ENCODE measurements at places on chromosomes 2 and 18.

- DNase-seq, result no peak
These were observed 21.7 kb downstream of the CDH19 start for GRCh38 chr18:66582211-66582610.

DNA sequence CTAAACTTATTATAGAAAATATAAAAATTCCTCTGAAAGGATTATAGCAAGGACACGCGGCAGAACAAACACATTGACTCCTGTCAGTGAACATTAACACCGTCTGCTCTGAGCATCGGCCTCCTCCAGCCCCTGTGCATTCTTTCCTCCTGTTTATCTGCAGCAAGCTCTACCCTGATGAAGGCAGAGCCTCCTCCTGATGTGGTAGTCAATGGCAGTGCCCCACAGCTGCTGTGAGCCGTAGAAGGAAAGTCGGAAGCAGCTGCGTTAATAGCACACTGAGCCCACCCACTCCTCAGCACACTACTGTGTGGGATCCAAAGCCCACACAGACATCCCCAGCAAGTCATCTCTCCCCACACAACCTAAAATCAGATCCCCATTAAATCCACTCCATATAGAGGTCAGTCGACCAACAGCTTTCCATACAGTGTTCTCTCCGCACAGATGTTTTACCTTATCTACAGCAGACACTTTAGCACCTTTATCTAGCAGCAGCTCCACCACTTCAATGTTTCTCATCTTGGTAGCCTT, 41.0 kb downstream of the KIDINS220 start:
- no peak for DNase-seq

DNA sequence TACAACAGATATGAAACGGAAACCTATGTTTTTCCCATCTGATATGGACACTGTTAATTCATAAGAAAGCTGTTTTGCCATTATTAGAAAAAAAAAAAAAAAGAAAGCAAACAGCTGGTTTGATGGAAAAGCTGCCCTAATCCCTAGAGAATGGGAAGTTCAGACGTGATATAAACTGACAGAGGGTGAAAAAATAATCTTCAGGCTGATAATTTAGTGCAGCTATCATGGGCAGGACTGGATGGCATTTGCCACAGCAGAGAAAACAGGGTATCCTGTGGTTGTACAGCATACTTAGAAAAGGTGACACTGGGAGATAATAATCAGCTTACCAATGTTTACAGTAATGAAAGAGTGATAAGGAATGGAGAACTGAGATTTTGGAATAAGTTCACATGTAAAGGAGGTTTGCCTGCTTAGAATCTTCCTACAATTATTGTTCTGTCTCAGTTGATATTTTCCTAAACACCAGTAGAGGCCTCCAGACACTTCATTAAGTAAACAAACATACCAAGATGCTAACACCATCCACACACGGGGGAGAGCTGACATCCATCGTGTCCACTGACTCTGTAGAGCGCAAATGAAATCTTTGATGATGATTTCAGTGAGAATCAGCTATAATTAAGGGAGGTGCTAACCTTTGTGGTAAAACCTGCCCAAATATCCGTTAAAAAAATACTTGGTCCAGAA, 211.6 kb upstream of the MMADHC start:
- DNase-seq, result no peak

DNA sequence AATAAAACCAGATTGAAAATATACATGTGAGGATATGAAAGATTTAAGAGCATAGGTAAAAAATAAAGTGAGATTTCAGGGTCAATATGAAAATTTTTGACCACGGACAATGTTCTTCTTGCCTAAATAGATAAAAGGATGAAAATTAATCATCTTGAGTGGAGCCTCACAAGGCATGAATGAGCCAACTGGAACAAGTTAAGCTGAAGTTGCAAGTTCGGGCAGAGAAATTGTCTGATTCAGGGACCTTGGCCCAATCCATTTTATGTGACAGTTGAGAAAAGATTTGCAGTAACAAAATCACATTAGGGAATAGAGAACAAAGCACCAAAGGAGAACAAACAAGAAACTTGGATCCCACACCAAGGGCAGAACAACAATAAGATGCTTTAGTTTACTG, 305.3 kb downstream of the TMX3 start:
- no peak for DNase-seq

GRCh38 chr18:10080372-10080771, 166.6 kb downstream of the VAPA start:
- DNase-seq, result no peak

GRCh38 chr2:101818531-101819451, 121.3 kb downstream of the MAP4K4 start:
- no peak for DNase-seq

- DNase-seq, result no peak
These were observed 268.7 kb upstream of the SETBP1 start for GRCh38 chr18:44411976-44412375.

DNA sequence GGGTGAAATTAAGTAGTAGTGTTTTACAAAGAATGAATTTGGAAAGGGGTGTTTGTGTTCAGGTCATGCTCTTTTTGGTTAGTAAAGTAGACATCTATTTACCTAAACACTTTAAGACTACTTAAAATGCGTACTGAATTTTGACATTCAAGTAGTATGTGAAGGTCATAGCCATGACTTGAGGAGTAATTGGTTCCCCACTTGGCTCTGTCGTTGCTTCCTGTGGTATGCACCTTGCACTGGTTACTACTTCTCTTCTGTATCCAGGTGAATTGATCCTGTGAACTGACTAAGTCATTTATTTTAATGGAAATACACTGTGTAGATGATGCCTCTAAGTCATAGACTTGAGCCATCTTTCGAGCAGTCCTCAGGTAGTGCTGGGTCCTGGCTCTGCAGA, 97.9 kb downstream of the ITGB1BP1 start:
- no peak for DNase-seq

- DNase-seq, result no peak
These were observed 39.3 kb downstream of the CENPO start for GRCh38 chr2:24832521-24832920.

GRCh38 chr2:32882816-32883810, 63.6 kb upstream of the LTBP1 start:
- DNase-seq, result no peak

DNA sequence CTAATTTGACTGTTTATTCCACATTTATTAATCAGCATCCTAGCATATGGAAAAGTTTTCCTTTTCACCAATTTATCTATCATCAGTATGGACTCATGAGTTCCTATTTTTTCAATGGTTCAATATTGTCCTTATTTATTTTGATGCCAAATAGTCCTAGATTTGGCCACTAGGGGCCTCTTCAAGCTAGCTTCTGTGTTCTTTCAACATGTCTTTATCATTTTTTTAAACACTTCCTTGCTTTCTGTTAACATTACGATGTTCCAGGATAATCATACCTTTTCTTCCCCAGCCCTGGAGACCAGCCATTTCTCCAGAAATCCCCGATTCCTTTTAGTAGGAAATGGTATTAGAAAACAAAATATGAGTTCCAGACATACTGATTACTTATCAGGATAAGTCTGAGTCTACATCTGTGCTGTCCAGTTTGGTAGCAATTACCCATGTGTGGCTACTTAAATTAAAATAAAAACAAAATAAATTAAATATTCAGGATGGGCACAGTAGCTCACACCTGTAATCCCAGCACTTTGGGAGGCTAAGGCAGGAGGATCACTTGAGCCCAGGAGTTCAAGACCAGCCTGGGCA, 70.6 kb downstream of the RPE start:
- DNase-seq, result no peak

GRCh38 chr2:216298719-216299495, 73.4 kb downstream of the MARCHF4 start:
- DNase-seq, result no peak

DNA sequence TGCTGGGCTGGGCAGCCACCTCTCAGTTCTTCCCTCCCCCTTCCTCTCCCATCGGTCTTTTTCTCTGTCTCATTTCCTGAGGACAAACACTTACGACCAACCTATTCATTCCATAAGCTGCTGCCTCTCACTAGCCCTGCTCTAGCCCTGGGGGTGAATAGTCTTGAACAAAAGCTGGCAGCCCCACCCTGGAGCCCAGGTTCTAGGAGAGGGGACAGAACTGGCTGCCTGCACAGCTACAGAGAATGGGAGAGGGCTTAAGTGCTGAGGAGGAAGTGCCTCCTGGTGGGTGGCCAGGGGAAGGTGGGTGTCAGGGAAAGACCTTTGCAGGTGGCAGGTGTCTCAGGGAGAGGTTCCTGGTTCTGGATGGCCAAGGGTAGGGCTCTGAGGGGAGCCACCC, 22.8 kb downstream of the ANO7 start:
- DNase-seq, result no peak

DNA sequence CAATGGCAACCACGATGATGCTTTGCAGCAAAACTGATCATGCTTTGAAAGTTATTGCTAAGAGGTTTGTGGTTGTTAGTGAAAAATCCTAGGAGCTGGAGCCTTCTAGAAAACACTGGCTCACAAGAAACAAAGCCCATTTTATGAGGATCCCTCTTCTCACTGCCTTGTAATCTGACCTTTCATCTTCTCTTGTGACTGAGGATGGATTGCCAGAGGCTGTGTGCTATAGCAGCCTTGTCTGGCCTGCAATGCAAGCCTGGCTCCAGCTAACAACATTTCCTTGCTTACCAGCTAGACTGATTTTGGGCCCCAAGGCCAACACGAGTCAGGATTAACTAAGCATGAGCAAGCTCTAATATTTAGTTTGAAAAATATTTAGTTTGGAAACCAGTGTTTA, 13.1 kb downstream of the PIEZO2 start:
- DNase-seq, result no peak

DNA sequence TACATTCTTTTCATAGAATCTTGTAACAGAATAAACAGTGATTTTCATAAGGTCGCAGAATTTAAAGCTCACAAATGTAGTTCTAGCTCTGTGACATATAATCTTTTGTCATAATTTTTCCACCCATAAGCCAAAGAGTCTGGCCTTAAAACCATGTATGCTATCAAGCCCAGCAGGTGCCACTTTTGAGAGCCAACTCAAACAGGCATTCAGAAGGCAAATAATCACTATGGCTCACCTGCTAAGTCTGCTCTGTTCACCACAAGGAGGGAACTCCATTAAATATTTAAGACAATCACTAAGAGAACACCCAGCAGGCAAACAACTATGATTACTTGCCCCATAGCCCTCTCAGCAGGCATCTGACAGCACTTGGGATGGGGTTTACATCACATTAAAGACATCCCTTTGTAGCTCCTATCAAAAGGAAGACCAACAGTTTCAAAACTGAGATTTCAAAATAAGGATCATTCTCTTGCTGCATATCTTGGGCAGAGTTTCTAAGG, 241.6 kb downstream of the PDE11A start:
- DNase-seq, result no peak

DNA sequence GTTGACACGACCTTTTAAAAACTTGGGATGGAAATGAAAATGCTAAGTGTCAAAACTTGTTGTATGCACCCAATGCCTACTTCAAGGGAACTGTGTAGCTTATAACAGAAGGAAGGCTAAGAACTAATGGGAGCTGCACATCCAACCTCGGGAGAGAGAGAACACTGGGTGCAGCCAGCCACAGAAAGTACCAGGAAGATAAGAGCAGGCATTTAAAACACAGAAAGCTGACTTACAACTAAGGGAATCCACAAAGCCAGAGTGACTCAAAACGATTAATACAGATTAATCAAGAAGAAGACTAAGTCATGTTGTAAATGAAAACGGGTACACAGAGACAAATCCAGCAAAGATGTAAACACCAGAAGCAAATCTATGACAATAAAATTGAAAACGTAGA, 113.4 kb downstream of the HDAC4 start:
- DNase-seq, result no peak

DNA sequence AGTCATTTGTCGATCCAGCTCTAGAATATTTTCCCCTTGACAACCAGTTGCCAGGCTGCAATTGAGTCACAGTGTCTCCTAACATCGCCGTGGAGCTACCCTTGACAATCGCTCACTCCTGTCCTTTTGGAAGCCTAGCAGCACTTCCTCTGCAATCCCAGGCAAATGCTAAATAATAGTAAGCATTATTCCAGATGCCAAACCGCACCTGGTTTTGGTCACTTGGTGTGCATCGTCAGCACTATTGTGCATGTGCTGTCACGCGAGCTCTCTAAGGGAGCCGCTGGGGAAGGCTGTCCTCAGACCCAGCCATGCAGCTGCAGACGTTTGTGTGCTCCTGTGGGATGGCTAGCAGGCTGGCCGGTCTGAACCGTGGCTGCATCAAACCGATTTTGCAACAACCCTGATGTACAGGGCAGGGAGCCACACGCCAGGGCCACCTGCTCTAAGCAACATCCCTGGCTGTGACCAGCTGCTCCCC, 549.5 kb upstream of the ID2 start:
- no peak for DNase-seq

- no peak for DNase-seq
These were observed 173.7 kb downstream of the PTPRM start for GRCh38 chr18:7740821-7741220.

DNA sequence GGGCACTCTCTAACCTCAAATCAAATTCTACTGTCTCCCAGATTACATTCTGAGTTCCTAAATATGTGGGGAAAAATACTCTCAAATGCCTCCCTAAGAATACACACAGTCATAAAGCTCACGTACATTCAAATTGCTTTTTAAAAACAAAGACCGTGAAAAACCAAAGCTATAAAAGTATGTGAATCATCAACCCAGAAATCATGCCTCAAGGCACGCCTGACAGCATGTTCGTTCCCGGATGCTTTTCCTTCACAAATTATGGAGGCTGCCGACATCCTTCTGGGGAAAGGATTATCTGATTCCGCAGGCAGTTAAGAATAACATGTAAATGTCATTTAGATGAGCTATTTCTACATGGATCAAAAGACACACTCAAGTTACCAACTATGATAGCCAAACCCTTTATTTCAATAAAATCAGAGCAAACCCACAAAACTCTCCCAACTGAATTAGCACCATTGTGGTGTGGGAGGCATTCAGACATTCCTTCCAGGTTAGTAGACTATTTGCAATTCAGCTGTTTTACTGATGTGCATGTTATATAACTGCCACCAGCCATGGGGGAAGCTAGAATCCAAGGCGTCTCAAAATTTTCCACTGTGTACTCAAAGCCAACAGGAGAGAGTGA, 398.2 kb upstream of the TRIB2 start:
- no peak for DNase-seq

GRCh38 chr2:238379096-238379810, 47.5 kb upstream of the ASB1 start:
- no peak for DNase-seq

GRCh38 chr2:46136953-46137352, 160.3 kb upstream of the EPAS1 start:
- no peak for DNase-seq

DNA sequence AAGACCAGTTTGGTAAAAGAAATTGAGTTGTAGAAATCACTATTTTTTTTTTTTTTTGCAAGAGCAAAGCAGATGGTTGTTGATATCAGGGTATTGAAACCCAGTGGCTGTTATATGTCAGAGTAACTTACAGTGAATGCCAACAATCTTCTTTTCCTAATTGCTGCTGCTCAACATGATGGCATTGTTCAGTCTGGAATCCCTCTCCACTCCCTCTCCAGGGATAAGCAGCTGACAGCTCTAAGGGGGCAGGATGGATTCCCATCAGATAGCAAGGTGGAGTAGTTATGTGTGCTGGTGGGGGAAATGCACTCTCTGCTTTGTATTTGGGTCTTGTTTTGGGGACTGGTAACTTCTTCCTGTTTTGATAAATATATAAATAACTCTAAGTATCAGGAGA, 200.0 kb downstream of the PIK3C3 start:
- no peak for DNase-seq

All from esophagus squamous epithelium (tissue), 5 donors.